Stimulated activated CD4-positive, alpha-beta T cell treated with anti-CD3 and anti-CD28 coated beads, Interleukin-15, amount 100 ng/mL, for 48 hours (primary cell): ENCODE measurements at places on chromosomes 12 and 14.

GRCh38 chr12:52913431-52913821 lies 8.6 kb upstream of the KRT8 start:
- DNase-seq, result no peak

DNA sequence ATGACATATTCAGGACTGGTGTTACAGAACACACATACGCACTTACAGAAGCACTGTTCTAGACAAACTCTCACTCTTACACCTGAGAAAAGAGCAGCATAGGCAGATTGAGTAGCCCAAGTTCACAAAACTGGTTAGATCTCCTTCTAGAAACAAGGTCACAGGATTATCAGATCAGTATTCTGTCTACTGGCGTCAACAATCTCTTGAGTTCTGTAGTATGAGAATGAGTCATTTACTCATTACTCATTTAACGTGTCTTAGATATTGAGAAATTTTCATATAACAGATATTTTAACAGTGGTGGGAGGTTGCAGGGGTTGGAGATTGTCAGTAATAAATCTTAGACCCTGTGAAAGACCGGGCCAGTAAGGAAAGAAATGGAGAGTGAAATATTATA lies 2.8 kb upstream of the TSPAN8 start:
- no peak for DNase-seq

DNA sequence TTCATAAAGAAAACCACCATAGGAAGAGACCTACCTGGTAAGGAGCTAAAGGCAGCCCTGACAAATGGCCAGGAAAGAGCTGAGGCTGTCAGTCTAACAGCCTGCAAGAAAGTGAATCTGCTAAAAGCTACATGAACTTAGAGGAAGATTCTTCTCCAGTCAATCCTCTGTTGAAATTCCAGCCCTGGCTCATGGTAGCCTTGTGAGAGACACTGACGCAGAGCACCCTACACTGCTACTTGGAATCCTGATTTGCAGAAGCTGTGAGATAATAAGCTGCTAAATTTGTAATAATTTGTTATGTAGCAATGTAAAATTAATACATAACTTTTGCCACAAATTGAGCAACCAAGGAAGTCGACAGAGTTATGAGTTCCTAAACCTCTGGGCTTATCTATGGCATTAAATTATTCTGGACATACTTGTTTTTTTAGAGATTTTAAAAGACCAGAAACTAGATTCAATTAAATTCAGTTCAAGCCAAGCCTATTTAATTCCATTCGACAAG lies 257.0 kb downstream of the ETNK1 start:
- DNase-seq, result no peak

GRCh38 chr14:101457301-101457935 lies 103.9 kb upstream of the DIO3 start:
- no peak for DNase-seq

GRCh38 chr14:51855234-51855633 lies 5.2 kb upstream of the GNG2 start:
- no peak for DNase-seq

GRCh38 chr14:33618361-33619105 lies 332.3 kb downstream of the EGLN3 start:
- no peak for DNase-seq
